ENCODE measurements at places on chromosomes 6 and 20.

- no peak for DNase-seq
Observed at GRCh38 chr6:106025655-106026054, 60.5 kb upstream of the PRDM1 start.

GRCh38 chr6:101666256-101666655 is 272.7 kb downstream of the GRIK2 start:
- DNase-seq, result peak; percentile 6

DNA sequence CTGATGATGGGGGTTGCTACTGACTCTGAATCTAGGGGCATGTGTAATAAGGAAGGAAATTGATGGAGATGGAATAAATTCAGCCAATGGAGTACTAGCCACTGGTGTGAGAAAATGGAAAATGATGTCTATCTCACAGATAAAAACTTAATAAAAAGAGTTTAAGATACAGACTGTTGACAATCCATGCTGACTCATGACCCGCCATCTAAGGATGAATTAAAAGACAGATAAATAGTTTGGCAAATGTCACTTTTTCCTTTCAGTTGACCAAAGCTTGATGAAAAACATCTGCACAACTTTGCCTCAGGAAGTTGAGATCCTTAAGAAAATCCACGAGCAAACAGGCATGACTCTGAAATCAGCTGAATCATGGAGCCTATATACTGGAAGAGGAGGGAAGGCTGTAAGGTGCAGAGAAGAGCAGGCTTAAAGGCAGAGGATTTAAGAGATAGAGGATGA is 82.6 kb upstream of the BMP5 start:
- DNase-seq, result peak; percentile 65

- no peak for DNase-seq
Observed at GRCh38 chr6:157312757-157313156, 10.6 kb downstream of the TMEM242 start.

GRCh38 chr6:84453499-84453898 is 226.1 kb upstream of the CEP162 start:
- DNase-seq, result peak; percentile 11

- no peak for DNase-seq
Observed at GRCh38 chr20:55936209-55936595, 69.1 kb downstream of the CBLN4 start.

DNA sequence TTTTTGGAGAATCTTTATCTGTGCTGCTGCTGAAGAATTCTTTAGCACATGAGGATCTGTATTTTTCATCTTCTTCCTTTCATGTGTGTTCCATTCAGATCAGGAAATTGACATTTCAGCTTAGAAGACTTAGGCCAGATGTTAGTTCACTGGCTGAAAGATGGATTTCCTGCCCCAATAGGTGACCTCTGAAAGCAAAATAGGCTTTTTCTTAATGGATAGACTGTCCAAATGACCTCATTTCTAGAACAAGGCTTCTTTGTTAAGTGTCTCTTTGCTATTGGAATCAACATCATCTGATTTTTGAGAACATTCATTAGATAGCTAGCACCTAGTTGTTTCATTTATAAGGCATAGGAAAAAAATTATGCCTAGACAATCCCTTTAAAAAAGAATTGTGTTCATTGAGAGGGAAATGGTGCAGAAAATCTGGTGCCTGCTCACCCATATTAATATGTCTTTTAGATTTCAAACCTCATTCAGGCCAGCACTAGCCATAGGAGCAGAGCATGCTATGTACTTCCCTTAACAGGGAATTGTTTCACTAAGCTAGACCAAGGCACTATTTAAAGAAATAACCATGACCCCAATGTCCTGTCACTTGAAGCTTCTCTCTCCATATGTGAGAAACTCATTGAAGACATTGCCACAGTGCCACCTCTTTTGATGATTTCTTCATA is 13.6 kb upstream of the SASH1 start:
- DNase-seq, result no peak

DNA sequence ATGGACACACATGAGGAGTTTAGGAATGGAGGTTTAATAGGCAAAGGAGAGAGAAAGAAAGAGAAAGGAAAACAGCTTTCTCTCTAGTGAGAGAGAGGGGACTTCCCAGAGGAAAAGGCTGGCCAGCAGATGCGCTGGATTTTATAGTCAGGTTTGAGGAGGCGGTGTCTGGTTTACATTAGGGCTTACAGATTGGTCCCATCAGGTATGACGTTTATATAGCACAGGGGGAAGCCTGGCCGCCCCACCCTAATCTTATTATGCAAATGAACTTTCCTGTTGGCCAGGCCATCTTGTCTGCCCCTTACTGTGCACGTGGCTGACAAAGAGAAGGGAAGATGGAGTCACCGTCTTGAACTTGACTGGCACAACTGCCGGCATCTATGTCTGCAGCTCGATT is 86.6 kb upstream of the QKI start:
- peak; percentile 14 for DNase-seq

- DNase-seq, result peak; percentile 52
Observed at GRCh38 chr20:973785-974194, 28.3 kb downstream of the RSPO4 start.

DNA sequence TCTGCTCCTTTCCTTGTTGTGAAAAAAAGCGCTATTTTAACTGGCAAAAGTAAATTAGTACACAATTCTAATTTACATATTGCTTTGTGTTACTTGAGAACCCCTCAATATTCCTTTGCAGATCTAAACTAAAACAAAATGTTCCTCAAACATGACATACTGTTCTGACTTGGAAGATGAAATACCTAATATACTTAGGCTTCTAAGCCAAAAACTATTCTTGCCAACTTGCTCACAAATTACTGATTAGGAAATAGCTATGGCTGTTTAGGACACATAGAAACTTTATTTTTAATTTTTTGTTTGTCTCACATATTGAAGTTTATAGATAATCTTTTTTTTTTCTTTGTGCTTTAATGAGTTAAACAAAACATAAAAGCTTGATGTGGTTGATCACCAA is 542.2 kb downstream of the GRIK2 start:
- DNase-seq, result no peak

GRCh38 chr6:54587277-54587676 is 259.3 kb upstream of the FAM83B start:
- DNase-seq, result no peak

GRCh38 chr6:163577404-163577803 is 162.9 kb downstream of the QKI start:
- DNase-seq, result no peak
